ENCODE measurements at places on chromosomes 7 and 10. TPM values are rescaled to one million over a fixed set of nuclear protein-coding genes. Genes with fewer than 3 reads are reported as not detected.

BMPER gene
- total RNA-seq: 7.4 TPM

CYP2E1 gene
- total RNA-seq: 0.52 TPM

NRAP gene
- total RNA-seq: under 0.01 TPM

PRKAR1B gene
- total RNA-seq: 11.1 TPM

WDFY4 gene
- not detected for total RNA-seq

PPP2R2D gene
- total RNA-seq: 23.7 TPM

LIPF gene
- not detected for total RNA-seq

GCC1 gene
- 24.0 TPM for total RNA-seq

EGR2 gene
- total RNA-seq: not detected

DYDC2 gene
- total RNA-seq: under 0.01 TPM
